Aorta (tissue), 5 donors: ENCODE measurements at places on chromosomes 12 and 14. TPM values are rescaled to one million over a fixed set of nuclear protein-coding genes. Genes with fewer than 3 reads are reported as not detected.

The PLEKHG7 gene
- total RNA-seq: not detected

The KRT86 gene
- 0.45 TPM for total RNA-seq

- no peaks in the 10 kb centered on the region for H3K4me1 ChIP-seq
- H3K27me3 ChIP-seq: no peaks in the 10 kb centered on the region
These were observed 70.7 kb downstream of the PAWR start for GRCh38 chr12:79619872-79620562.

DNA sequence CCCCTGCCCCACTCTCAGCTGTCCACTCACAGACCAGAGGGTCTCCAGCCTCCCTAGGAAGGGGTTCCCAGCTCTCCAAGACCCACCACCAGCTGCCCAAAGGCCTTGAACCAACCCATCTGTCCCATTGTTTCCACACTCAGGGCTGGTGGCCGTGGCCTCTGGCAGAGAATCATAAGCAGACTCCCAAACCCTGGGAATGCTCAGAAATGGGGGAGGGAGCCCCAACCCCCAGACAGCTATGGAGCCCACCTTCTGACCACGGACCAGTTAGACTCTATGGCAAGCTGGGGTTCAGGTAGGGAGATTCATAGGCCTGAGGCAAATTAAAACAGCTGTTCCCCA lies 280.0 kb downstream of the DPF3 start:
- H3K36me3 ChIP-seq: no peaks in the 10 kb centered on the region
- no peak overlapping the region for H3K27ac ChIP-seq
- H3K4me3 ChIP-seq: no peak overlapping the region
- H3K4me1 ChIP-seq: no peaks in the 10 kb centered on the region
- DNase-seq: no peak

- no peak overlapping the region for H3K4me3 ChIP-seq
- no peaks in the 10 kb centered on the region for H3K4me1 ChIP-seq
- no peaks in the 10 kb centered on the region for H3K36me3 ChIP-seq
These were observed 1318.9 kb downstream of the AACS start for GRCh38 chr12:126384026-126384564.
